ENCODE measurements at places on chromosomes 3 and 15.

GRCh38 chr15:27058939-27059338 lies 88.0 kb downstream of the GABRG3 start:
- DNase-seq, result no peak

DNA sequence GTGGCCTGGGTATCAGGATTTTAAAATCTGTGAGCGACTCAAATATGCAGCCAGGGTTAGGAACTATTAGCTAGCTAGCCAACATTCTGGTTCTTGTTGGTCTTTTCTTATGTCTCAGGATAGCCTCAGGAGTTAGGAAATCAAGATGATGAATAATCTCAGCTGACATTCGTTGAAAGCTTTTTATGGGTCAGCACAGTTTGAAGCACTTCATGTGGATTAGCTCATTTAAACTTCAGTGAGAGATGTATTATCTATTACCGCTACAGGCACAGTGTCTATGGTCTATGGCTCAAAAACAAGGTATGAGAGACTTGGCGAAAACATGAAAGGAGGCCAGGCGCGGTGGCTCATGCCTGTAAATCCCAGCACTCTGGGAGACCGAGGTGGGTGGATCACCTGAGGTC lies 187.5 kb upstream of the THRB start:
- peak; percentile 62 for DNase-seq

DNA sequence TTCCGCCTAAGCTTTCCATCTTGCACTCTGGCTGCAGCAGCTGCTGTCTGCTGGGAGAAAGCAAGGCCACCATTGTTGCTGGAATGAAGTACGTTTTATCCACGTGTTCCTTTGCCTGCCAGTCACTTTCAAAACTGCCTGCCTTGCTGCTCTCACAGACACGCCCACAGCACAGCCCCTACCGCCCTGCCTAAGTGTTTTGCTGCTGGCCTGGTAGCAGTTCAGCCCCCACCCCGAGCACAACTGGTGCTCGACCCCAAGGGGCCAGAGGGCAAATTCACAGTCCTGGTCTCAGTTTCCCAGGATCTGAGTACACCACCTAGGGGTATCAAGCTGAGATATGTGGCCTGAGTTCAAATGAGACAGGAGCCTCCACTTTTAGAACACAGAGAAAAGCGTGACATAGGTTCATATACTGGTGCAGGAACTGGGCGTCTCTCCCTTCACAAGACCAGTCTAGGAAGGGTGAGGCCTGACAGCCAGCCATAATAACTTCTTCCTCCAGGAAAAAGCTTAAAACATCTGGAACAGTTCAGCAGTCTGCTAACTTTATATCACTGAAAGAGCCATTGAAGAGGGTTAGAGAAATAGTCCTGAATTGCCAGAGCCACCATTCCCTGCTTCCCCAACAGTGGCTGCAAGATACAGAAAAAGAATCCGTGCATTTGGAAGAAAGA lies 1012.3 kb downstream of the ZPLD1 start:
- DNase-seq, result no peak

DNA sequence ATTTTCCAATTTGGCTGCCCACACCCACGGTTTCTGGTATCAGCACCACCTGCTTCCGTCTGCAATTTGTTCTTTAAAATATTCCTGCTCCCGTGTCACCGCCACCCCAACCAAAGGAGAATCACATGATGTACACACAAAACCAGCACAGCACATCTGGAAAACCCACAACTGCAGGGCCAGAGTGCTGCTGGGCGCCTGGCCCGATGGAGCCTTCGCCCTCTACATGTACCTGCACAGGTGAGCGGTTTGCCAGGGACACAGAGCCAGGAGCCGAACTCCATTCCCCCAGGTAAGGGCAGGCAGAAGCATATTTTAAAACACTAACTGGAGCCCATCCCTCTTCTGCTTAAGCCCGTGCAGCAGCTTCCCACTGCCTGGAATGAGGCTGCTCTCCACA lies 75.6 kb downstream of the ADAMTS17 start:
- no peak for DNase-seq

DNA sequence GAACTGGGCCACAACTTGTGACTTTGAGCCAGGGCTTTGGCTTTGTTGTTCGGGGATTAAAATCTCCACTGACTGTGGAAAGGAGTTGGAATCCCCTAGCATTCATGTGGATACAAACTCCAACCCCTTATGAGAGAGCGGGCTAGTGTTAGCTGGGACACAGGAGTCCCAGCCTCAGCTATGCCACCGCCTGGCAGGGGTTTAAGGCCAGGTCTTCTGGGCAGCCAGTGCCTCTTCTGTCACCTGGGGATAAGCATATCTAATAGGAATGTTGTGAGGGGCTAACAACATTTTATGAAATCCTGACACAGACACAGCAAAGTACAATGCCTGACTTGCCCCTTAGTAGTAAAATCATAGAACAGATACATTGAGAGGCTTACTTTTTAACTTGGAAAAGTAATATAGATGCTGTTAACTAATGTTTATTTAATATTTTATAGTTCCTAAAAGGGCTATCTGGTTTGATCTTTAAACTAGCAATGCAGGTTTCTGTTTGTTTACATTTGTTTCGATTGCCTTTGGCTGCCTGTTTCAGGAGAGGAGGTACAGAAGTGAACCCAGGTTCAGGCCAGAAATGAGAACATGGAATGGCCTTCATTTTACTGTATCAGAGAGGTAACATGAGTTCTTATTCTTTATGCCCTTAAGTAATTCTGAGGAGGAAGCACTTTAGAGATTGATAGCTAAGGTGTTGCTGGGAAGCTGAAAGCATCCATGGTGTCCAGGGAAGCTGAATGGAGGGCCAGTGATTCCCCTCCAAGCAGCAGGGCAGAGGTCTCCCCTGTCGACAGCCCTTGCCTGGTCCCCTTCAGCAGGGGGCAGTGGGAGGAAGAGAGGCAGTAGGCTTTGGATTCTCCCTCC lies 8.7 kb downstream of the GPR160 start:
- no peak for DNase-seq

GRCh38 chr3:50236484-50237132 lies 604 bp downstream of the GNAI2 start:
- DNase-seq, result no peak

Data from MCF 10A (cell line).